ENCODE measurements at places on chromosomes 2 and 18.

- DNase-seq: no peak
Observed at GRCh38 chr18:48874701-48875162, 76.0 kb downstream of the SMAD7 start.

GRCh38 chr2:236943068-236943467 is 142.6 kb upstream of the COPS8 start:
- DNase-seq: no peak

DNA sequence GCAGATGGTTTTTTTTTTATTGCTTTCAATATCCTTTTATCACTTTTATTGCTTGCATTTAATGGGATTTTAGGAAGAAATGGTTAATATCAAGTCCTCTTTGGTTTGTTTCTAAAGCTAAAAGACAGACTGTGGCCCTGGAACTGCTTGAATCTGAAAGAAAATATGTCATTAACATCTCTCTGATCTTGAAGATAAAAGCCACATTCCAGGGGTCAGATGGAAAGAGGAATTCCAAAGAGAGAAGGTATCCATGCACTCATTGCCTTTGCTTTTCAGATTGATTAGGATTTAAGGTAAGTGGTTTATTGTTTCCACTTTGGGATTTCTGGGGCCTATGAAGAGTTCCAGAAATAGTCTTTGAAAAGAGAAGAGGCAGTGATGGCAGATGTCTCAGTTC is 54.1 kb downstream of the ARHGEF33 start:
- no peak for DNase-seq

DNA sequence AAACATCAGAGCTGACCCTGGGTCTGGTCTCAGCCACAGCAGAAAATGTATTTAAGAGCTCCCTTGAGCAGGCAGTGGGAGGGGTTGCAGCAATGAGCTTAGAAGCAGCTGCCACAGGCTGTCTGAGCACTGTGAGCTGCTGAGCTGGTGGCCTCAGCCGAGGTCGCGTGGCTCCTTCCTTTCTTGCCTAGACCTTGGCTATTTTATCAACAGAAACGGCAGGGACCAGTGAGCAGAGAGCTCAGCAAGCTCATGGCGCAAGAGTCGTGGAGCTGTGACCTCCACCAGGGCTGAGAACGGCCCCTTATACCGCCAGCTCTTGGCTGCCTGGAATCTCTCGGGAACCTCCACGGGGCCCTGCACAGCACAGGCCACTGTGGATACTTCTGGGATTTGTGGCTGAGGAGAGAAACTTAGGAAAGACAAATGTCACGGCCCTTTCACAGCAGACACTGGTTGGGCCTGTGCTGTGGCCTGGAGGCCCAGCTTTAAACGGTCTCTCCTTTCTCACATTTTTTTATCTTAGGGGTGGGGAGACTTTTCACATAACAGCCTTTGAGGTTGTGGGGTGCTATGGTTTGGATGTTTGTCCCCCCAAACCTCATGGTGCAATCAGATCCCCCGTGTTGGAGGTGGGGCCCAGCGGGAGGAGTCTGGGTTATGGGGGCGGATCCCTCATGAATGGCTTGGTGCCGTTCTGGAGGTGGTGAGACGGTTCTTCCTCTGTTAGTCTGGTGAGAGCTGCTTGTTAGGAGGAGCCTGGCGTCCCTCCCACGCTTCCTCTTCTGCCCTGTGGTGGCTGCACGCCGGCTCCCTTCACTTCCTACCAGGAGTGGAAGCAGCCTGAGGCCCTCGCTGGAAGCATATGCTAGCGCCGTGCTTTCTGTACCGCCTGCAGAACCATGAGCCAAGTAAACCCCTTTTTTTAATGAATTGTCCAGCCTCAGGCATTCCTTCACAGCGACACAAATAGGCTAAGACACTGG is 1.7 kb downstream of the ALLC start:
- DNase-seq: no peak

DNA sequence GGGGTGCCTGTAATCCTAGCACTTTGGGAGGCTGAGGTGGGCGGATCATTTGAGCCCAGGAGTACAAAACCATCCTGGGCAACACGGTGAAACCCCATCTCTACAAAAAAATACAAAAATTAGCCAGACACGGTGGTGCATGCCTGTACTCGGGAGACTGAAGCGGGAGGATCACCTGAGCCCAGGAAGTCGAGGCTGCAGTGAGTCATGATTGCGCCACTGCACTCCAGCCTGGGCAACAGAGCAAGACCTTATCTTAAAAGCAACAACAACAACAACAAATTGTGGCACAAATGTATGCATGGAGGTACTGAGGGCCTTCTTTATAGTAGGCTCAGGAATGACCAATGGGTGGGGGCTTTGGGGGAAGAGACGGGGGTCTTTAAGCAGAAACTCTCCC is 38.5 kb downstream of the HPCAL1 start:
- DNase-seq: no peak

DNA sequence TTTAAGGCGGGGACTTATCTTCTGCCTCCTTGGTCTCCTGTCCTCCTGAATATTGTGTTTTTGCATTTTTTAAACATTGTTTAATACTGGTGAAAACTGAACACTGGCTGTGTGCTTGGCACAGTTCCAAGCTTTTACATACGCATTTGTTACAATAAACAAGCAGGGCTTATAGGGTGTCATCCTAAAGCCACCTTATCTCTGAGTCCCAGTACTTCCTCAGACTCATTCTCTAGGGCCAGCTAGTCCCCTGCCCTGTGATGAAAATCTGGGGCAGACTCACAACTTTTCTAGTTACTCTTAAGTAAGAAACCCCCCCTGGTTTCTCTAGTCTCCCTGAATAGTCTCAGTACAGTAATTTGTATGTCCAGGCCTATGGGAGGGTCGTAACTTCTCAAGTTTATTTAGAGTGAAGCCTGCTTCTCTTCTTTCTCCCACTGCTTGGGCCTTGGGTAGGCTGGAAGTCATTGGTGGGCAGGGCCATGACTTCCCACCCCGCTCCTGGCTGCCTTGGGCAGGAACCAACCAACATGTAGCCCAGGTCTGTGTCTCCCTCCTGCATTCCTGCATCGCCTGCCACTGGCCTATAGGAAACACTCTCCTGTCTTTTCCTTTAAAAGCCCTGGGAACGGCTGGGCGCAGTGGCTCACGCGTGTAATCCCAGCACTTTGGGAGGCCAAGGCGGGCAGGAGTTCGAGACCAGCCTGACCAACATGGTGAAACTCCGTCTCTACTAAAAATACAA is 7.7 kb upstream of the KCNE4 start:
- DNase-seq: no peak

GRCh38 chr18:55506074-55506473 is 81.9 kb downstream of the TCF4 start:
- DNase-seq: no peak

DNA sequence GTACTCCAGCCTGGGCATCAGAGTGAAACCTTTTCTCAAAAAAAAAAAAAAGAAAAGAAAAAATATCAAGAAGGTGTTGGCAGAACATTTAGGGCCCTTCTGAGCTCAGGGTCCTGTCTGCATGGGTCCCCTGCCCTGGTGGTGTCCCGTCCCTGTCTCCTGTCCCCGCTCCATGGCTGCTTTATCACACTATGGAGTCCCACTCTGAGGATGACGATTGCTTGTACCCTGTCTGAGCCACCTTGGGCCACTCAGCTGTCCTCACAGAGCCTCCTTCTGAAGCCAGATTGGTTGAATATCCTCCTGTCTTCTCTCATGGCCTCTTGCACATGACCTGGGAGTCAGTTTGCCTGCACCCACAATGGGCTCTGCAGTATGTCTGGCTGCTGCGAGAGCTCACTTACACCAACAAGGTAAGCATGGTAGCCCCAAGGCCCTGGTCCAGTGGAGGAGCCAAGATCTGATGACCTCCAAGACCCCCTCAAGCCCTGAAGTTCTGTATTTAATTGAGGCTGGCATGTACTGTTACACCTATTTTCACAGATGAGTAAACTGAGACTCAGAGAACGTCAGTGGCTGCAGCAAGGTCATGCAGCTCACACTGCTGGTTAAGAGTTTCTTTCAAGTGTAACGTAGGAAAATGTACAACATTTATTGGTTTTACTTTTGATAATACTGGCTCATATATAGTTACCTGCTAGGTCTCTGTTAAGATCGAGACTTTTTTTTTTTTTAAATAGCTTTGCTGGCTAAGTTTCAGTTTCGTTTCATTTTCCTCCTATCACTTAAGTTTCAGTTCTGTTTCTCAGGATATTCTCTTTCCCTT is 16.9 kb upstream of the ZCCHC2 start:
- no peak for DNase-seq

DNA sequence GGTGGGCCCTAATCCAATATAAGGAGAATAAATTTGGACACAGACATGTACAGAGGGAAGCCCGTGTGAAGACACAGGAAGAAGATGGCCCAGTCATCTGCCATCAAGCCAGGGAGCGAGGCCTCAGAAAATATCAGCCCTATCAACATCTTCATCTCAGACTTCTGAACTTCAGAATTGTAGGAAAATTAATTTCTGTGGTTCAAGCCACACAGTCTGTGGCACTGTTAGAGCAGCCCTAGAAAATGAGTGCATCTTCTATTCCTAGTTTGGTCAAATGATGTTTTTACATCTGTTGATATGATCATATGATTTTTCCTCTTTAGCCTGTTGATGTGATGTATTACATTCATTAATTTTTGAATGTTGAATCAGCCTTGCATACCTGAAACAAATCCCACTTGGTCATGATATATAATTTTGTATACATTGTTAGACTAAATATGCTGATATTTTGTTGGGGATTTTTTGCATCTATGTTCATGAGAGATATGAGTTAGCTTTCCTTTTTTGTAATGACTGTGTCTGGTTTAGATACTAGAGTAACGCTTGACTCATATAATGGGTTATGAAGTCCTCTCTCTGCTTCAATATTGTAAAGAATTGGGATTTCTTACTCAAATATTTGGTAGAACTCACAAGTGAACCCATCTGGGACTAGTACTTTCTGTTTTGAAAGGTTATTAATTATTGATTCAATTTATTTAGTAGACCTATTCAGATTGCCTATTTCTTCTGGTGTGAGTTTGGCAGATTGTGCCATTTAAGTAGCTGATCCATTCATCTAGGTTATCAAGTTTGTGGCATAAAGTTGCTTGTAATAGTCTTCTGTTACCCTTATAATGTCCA is 451.4 kb downstream of the EIPR1 start:
- DNase-seq: no peak

DNA sequence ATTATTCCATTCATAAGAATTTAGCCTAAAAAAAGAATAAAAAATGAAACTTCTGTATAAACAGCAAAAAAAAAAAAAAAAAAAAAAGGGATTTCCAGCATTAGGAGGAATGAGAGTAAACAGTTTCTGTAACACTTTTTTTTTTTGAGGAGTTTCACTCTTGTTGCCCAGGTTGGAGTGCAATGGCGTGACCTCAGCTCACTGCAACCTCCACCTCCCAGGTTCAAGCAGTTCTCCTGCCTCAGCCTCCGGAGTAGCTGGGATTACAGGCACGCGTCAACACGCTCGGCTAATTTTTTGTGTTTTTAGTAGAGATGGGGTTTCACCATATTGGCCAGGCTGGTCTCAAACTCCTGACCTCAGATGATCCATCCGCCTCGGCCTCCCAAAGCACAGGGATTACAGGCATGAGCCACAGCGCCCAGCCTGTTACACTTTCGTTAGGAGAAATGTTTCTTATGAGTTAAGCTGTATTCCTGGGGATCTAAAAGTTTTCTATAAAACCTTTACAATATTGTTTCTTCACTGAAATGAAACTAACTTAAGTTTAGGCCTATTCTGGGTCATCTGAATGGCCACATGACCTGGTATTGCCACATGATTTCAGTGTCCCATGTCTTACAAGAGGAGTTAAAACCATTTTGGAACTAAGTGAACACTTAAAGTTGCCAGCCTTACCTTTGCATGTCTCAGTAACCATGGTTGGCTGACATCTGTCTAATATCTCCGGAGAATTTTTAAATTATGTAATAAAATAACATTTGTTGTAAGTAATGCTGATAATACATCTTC is 17.5 kb downstream of the SMAD2 start:
- no peak for DNase-seq

GRCh38 chr2:190973726-190974628 is 40.0 kb downstream of the STAT1 start:
- no peak for DNase-seq

GRCh38 chr2:76825140-76825970 is 696.8 kb downstream of the LRRTM4 start:
- no peak for DNase-seq

DNA sequence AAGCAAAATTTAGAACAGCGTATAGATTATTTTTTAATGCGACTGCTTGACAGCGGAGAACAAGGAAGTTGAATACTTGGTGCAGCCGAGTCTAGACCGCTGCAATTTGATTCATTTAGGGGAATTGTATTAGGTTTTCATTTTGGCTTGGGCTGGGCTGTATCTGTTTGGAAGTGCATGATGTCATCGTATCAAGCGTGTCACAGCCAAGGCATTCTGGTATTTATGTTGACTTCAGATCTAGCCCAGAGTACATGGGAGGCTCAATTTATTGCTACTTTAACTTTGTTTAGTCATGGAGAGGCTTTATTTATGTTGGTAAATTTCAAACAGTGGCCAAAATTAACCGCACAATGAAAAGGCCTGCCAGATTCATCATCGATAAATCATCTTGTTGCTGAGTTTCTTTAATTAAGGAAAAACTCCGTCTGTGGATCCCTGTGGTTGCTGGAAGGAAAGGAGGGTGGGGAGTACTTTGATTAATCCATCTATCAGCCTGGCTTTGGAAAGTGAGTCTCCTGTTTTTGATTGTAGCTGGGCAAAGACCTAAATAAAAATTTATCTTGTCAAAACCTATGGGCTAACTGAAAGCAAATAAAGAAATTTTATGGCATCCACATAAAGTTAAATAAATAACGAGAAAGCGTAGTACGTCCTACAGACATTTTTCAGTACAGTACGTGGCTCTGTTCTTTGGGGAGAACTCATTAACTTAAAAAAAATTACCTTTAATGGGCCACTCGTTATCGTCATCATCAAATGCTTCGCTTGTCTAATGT is 230.4 kb upstream of the SPRED2 start:
- DNase-seq: no peak

- no peak for DNase-seq
Observed at GRCh38 chr2:224354632-224355211, 47.2 kb downstream of the FAM124B start.

DNA sequence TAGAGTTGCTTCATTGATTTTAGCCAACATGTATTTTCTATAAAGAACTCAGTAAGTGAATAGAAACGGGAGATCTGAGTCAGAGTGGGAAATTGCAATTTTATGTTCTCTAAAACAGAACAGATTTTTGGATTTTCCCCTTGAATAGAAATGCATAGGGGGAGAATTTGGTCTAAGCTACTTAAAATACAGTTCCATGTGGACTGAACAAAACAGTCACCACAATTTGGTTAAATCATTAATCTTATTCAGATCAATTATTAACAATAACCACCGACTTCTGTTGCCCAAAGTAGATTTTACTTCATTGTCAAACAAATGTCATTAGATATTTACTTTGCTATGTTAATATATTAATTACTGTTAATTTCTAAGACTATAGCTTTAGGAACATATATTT is 107.7 kb downstream of the SCG2 start:
- DNase-seq: no peak

- DNase-seq: no peak
Observed at GRCh38 chr2:200523158-200523557, 2.8 kb upstream of the SGO2 start.

- no peak for DNase-seq
Observed at GRCh38 chr2:641164-641871, 35.9 kb downstream of the TMEM18 start.

- DNase-seq: no peak
Observed at GRCh38 chr18:79796016-79796415, 1.7 kb upstream of the KCNG2 start.

- no peak for DNase-seq
Observed at GRCh38 chr2:11932962-11933361, 186.5 kb downstream of the LPIN1 start.

- DNase-seq: no peak
Observed at GRCh38 chr2:67453310-67453709, 56.2 kb downstream of the ETAA1 start.

All from activated gamma-delta T cell (primary cell).